Activated naive CD4-positive, alpha-beta T cell treated with anti-CD3 and anti-CD28 coated beads, Interleukin-2, amount 50 U/mL, for 16 hours (primary cell): ENCODE measurements at places on chromosomes 7 and 10.

- no peak for DNase-seq
Observed at GRCh38 chr10:80691441-80691840, 153.7 kb downstream of the SH2D4B start.

GRCh38 chr7:75738604-75738974, at the start of gene HIP1:
Gene HIP1, minus strand, starts transcription at chr7:75738941. Its CDS starts 21 bp downstream, at chr7:75738920.
- DNase-seq = no peak

DNA sequence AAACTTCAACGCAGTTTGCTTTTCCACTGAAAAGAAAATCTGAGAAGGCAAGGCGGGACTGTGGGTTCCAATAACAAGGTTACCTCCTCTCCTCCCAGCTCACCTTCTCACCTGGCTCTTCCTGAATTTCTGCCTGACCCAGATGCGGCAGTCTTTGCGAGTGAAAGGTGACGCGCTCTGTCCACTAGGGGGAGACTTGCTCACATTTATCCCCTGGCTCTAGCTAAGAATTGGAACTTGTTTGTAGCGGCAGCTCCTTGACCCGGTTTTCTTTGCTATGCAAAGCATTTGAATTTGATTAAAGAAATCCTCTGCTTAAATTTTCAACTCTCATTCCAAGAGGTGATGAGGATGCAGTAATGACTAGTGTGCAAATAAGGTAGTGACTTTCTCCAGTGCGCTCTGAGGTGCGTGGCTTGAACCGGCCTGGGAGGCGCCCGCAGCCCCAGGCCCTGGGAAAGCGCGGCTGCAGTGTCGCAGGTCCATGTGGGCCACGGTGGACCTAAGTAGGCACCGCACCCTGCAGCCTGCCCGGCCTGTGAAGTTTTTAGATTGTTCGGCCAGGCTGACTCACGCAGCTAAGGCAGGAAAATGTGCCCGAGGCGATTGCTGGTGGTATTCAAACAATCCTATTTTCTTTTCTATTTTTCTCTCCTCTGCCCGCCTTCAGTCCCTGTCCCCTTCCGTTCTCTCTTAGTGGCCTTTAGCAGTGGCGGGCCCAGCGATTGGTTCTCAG, 336.9 kb upstream of the NPSR1 start:
- DNase-seq = peak; percentile 30

GRCh38 chr7:129902788-129903422, 49.9 kb downstream of the UBE2H start:
- no peak for DNase-seq

DNA sequence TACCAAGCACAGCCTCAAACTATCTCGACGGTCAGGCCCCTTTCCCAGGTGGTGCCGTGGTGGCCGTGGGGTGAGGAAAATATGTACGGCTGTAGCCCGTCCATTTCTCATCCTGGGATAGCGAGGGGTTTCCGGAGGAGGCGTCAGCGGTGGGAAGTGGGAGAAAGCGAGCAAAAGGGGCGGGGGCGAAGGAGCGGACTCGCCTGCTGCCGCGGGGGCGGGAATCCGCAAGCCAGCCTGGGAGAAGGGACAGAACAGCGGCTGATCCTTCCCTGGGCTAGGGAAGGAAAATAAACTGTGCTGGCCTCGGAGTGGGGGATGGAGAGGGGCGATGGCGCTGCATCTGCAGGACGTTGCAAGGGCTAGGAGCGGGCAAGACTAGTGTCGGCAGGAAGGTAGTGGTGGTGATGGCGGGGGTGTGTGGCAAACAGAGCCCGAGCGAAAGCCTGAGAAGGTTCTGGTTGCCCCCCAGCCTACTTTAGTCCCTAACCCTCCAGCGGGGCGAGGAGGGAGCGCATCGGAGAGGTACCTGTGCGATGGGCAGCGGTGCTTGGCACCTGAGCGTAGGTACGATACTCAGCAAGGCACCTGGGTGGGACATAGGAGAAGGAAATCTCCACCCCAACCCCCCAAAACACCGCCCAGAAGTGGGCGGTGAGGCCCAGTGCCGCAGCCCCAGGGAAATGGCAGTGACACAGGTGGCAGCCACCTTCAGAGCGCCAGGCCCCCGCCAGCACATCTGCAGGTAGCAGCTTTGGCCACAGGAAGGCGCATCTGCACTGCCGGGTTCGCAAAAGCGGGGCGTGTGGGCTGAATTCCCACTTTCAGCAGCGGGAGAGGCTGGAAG, 49.9 kb upstream of the STEAP1B start:
- DNase-seq = peak; percentile 33

GRCh38 chr10:117942226-117942625, 104.5 kb downstream of the RAB11FIP2 start:
- DNase-seq = no peak

- DNase-seq = no peak
Observed at GRCh38 chr7:2950578-2950977, 93.1 kb downstream of the CARD11 start.

DNA sequence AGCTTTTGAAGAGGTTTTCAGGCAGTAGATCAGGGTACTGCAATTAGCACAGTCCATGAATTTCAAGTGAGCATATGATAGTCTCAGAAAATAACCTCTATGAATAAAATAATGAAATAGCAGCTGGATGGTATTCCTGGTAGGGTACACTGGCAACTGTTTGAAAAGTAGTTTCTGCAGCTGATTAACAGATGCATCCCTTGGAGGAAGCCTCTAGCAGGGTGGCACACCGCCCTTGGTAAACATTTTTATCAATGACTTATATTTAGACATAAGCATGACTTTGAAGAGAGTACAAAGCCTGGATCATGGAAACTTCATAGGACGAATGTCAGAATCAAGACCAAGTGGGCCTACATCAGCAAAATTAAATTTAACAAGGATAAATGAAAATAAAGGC, 26.8 kb downstream of the WNT16 start:
- DNase-seq = no peak

- no peak for DNase-seq
Observed at GRCh38 chr10:61752111-61753011, 89.6 kb downstream of the CABCOCO1 start.

- no peak for DNase-seq
Observed at GRCh38 chr7:52639126-52639525, 396.3 kb upstream of the POM121L12 start.
